Esophagus muscularis mucosa (tissue), 4 donors: ENCODE measurements at places on chromosomes 4 and X. TPM values are rescaled to one million over a fixed set of nuclear protein-coding genes. Genes with fewer than 3 reads are reported as not detected.

ARHGAP6 gene
- total RNA-seq: 25.2 TPM

CASP6 gene
- 17.4 TPM for total RNA-seq

FAM9C gene
- not detected for total RNA-seq

SOD3 gene
- total RNA-seq: 1,012 TPM
